ENCODE measurements at places on chromosomes 3 and 15. TPM values are rescaled to one million over a fixed set of nuclear protein-coding genes. Genes with fewer than 3 reads are reported as not detected.

GRCh38 chr15:65812916-65813315 lies 20.8 kb upstream of the DENND4A start:
- no peak for DNase-seq

GRCh38 chr3:88334187-88334868 lies 184.6 kb downstream of the C3orf38 start:
- DNase-seq: no peak

GRCh38 chr3:171606151-171606751 lies 146.0 kb upstream of the TNIK start:
- DNase-seq: no peak

DNA sequence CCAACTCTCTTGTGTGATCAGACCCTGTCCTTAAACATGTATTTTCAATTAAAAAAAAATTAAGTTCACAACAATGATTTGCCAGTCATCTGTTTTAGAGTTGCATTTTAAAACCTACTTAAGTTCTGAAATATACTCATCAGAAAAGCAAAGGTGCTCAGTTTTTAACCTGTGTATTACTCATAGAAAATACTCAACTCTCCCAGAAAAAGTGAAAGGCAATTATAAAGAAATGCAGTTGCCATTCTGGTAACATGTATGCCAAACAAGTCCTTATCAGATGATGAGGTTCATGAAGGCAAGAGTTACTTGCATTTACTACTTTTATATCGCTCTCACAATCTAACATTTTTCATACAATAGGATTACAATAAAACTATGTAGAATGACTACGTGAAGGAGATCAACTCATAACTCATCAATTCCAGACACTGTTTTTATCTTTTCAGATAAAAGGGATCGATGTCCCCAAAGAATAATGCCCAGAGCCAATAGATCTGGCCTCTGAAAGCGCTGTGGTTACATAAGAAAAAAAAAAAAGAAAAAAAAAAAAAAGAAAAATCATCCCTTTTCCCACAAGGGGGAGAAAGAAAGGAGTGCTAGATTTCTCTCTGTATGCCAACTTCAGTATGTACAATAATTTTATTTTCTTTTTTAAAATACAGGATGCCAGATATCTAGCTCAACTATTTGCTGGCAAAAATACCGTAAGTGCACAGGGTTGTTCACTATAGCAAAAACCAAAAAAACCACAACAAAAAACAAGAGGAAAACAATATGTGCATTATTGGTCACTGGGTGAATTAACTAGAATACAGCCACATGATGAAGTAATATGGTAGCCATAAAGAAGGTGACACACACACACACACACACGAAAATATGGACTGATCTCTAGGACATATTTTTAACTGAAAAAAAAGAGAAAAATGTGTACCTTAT lies 137.4 kb downstream of the NR1I2 start:
- no peak for DNase-seq

DNA sequence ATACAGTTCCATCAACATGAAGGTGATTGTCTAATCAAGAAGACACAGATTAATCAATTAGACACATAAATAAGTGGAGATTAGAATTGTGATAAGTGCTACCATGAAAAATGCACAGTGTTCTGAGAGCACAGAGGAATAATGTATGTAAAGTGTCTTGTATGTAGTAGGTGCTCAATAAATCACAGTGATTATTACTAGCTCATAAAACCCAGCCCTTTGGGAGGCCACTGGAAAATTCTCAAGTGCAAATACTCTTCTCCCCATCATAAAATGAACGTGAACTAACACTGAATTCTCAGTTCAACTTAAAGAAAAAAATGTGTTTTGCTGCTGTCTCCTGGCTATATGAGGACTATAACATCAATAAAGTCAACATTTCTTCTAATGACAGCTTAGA lies 368.2 kb downstream of the FOXP1 start:
- DNase-seq: no peak

GRCh38 chr3:13896473-13897154 lies 16.7 kb upstream of the WNT7A start:
- DNase-seq: no peak

- no peak for DNase-seq
These were observed 41.9 kb upstream of the GK5 start for GRCh38 chr3:142267269-142267668.

DNA sequence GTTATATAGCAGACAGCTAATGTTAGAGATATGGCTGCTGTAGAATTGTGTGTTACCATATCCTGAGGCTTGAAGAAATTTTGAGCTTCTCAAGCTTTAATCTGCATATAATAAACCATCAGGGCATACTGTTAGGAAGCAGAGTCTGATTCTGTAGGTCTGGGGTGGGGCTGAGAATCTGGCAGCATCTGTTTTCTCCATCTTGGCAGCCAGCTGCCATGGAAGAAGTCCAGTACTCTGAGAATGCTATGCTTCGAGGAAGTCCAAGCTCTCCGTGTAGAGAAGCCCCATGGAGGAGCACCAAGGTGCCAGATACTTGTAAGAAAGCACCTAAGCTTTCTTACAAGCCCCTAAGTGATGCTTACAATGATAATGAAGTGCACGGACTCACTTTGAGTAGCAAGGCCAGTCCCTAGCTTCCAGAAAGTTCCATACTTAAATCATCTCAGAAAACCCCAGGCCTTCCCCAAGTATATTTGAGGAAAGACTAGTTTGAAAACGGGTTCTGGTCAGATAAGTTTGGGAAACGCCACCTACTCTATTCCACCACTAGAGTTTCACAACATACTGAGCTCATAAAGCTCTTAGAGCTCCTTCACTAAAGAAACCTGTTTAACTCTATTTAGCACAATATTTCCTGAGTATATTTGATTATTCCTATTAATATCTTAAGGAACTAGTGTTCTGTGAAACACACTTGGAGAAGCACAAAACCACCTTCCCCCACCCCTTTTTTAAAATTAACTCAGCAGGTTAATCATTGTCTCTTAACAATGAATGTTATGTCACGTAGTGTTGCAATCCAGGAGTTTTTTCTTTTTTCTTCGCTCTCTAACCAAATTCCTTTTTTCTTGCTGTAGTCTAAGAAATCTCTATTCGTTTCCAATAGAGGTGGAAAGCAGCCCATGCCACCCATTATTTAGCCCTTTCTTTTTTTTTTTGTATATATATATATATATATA lies 59.9 kb upstream of the RASGRP1 start:
- DNase-seq: no peak

DNA sequence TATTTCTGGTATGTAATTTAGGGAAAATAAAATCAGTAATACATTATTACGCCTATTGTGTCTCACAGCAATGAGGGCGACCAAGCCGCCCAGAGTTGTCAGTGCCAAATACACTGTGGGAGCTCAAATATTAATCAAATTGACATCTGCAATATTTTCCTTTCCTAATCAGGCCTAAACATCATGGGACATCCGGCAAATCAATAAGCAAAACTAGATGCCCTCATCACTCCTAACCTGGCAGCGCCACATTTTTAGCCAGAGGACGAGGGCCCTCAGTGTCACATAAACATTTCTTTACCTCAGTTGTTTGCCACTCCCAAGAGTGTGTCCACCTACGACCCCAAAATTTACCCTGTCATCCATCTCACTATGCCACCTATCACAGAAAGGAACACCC lies 64.1 kb downstream of the WDR72 start:
- no peak for DNase-seq

DNA sequence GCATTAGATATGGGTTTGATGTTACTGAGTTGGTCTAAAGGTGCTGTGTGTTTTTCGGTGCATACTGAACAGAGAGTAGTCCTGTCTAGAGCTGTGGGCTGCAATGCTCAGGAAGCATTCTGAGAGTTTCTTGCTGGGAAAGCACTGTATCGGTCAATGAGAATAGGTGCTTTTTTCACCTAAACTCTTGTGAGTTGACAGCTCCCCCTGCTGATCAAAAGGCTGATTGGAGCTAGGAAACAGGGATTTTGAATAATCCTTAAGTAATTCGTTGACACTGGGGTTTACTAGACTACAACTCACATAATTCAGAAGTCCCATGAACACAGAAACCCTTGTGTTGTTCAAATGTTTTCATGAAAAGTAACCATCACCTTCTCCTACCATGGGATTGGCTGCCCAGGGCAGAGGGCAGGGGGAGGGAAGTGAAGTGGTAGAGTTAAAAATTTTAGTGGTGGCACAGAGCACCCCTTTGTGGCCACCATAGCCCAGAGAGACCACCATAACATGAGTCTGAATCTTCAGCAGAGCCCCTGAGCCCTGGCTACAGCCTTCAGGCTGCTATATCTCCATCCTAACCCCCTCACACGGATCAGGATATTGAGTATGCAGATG lies 13.0 kb upstream of the MANF start:
- peak; percentile 87 for DNase-seq

- DNase-seq: no peak
These were observed 202.8 kb downstream of the TP63 start for GRCh38 chr3:189833996-189834395.

DNA sequence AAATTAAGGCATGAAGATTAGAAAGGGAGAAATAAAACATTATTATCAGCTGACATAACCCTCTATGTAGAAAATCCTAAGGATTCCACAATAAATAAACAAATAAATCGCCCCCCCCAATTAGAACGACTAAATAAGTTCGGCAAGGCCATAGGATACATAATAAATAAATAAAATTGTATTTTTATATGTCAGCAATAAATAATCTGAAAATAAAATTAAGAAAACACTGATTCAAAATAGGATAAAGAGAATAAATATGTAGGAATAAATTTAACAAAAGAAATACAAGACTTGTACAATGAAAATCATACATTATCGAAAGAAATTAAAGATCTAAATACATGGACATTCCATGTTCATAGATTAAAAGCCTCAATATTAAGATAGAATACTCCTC lies 5.1 kb downstream of the TTC23 start:
- DNase-seq: no peak

GRCh38 chr3:24048843-24049242 lies 103.8 kb downstream of the NR1D2 start:
- no peak for DNase-seq

DNA sequence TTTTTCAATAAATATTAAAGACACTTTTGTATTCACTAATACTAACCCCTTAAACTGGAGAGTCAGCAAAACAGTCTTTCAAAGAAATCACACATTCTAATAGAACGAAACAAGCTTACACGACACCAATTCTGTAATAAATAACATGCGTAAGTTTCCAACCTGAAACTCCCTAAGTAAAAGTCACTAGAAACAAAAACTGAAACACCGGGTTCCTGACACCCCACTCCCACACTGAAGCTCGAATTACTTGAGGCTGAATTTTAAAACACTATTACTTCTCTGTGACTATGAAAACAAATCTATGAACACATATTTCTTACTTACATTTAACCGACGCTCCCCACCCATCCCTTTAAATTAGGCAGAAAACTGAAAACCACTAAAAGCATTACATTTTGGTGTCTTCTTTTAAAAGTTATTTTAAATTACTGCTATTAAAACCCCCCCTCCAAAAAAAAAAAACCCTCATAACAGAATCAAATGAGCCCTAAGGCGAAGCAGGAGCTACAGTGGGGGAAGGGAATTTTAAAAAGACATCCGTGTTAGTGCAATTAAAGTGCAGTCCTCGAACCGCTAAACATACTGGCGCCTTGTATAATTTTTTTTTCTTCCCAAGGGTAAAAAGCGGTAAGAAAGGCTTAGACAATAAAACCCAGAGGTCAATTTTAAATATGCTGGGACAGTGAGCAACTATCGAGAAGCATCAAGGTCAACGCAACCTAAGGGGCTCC lies 878 bp downstream of the SPPL2A start:
- peak; percentile 18 for DNase-seq

GRCh38 chr15:49155834-49156627 lies 632 bp upstream of the COPS2 start:
- DNase-seq: no peak

GRCh38 chr3:129831503-129831902 lies 62.0 kb downstream of the TMCC1 start:
- DNase-seq: no peak

- DNase-seq: no peak
These were observed 408.9 kb upstream of the THBS1 start for GRCh38 chr15:39171944-39172368.

DNA sequence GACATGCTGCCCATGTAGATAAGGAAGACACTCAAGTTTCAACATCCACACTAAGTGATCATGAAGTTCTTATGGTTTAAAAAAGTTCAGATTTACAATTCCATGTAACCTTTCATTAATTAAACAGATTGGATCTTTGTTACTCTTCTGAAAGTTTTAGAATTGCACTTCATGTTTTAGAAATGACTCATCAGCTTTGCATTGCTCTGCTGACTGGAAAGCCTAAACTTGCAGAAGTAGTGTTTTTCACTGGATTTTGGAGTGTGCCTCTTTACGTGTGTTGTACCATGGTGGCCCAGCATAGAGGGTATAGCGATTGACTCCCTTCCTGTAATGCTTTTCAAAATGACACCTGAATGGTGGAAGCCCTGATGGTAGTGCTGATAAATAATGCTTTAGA lies 157.9 kb downstream of the BBX start:
- DNase-seq: no peak

DNA sequence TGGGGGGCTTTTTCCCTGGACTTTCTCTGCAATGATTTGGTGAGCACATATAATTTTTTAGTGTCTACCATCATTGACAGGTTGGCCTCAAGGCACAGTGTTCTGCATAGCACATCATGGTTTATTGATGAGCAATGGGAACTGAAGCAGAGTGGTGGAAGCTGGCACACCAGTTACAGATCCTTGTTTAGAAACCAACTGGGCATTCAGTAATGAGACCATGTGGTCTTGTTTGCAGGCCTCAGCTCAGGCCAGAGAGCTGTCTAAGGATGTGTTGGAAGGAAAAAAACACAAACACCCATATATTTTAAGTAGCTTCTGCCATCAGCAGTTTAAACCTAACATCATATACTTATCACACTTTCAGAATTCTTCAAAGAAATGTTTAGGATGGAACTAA lies 610.6 kb downstream of the ROBO1 start:
- no peak for DNase-seq

DNA sequence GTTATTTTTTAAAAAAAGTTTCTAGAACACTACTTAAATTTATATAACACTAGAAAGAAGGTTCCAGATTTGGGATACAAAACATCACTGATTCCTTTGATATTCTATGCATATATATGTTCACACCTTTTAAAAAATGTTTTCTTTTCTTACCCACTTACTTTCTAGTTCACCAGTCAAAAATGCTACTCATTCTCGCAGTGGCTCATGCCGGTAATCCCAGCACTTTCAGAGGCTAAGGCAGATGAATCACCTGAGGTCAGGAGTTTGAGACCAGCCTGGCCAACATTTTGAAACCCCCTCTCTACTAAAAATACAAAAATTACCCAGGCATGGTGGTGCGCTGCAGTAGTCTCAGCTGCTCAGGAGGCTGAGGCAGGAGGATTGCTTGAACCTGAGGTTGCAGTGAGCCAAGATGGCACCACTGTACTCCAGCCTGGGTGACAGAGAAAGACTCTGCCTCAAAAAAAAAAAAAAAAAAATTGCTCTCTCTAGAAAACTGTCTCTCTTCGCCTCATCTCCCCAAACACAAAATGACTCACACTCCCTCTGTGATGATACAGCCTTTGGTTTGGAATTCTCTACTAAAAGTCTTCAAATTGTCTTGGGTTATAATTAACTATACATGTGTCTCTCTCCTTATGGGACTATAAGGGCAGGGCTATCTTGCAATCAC lies 52.6 kb upstream of the TGFBR2 start:
- no peak for DNase-seq

Gene LRTM1
- not detected for total RNA-seq

Gene PDCD7
- 14.8 TPM for total RNA-seq

Gene IQCB1
- 22.6 TPM for total RNA-seq

Gene KLHL40
- under 0.01 TPM for total RNA-seq

Gene CFAP100
- not detected for total RNA-seq

Gene ZNF80
- not detected for total RNA-seq

Gene BDH1
- total RNA-seq: 19.9 TPM

Gene PTX3
- total RNA-seq: 2.2 TPM

Gene C3orf49
- total RNA-seq: not detected

All from hematopoietic multipotent progenitor cell (in vitro differentiated cells).